Activated naive CD4-positive, alpha-beta T cell treated with anti-CD3 and anti-CD28 coated beads, Interleukin-2, amount 10 ng/mL, durations not matched to agents 7 days and 5 days (primary cell): ENCODE measurements at places on chromosomes 5 and 9.

- DNase-seq: no peak
Measured at GRCh38 chr5:21212026-21212425, 1224.0 kb upstream of the CDH18 start.

- peak; percentile 79 for DNase-seq
Measured at GRCh38 chr5:77143998-77144836, 57.1 kb upstream of the ZBED3 start.

GRCh38 chr5:122981846-122982245, 54.7 kb downstream of the PPIC start:
- DNase-seq: no peak

GRCh38 chr9:36017278-36017677, 19.4 kb upstream of the RECK start:
- no peak for DNase-seq

- DNase-seq: no peak
Measured at GRCh38 chr5:147417135-147417813, 92.6 kb downstream of the DPYSL3 start.

- no peak for DNase-seq
Measured at GRCh38 chr9:86624630-86625029, 270.4 kb upstream of the TUT7 start.

DNA sequence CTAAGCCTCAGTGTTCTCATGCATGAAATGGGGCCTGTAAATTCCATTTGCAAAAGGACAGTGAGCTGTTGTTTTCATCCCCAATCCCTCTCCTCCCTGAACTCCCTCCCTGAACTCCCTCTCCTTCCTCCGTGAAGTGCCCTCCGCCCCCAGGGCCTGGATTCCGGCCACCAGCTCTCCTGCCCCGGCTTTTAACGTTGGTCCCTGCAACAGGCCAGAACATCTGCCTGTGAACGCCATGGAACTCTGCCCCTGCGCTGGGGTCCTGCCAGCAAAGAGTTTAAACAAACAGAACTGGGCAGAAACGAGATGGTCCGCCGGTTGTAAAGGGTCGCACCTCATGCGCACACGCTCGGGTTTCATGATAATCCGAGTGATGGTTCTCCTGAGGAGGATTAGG, 62.4 kb downstream of the SMIM23 start:
- DNase-seq: no peak

GRCh38 chr5:61599370-61600122, 267.5 kb downstream of the ZSWIM6 start:
- no peak for DNase-seq

GRCh38 chr9:138123086-138123485, 245.5 kb downstream of the CACNA1B start:
- no peak for DNase-seq

GRCh38 chr5:96297290-96297689, 135.8 kb downstream of the PCSK1 start:
- DNase-seq: no peak

DNA sequence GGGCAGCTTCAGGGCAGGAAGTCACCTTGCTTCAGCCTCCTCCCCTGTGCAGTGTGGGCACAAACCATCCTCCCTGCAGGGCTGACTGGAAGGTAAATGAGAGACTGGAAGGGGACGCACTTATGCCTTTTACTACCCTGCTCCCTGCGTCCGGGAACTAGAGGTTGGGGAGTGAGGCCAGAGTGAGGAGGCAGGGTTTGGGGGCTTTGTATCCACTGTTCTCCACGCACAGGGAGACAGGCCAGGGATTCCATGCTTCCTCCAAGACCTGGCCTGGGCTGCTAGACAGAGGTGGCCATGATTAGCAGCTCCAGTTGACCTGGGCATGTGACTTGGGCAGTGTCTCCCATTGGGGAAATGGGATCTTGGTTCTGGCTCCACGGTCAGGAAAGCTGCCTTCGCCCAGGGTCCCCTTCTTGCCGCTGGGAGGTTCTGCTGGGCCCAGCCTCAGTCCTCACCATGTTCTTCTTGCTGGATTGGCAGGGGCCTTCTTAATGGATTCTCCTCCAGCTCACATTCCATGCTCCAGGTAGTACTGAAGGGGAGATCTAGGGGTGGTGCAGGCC, 37.0 kb upstream of the PSD2 start:
- DNase-seq: no peak

GRCh38 chr5:93676704-93677103, 64.7 kb downstream of the POU5F2 start:
- DNase-seq: no peak

GRCh38 chr5:58886315-58887207, 303.7 kb downstream of the RAB3C start:
- DNase-seq: peak; percentile 73

DNA sequence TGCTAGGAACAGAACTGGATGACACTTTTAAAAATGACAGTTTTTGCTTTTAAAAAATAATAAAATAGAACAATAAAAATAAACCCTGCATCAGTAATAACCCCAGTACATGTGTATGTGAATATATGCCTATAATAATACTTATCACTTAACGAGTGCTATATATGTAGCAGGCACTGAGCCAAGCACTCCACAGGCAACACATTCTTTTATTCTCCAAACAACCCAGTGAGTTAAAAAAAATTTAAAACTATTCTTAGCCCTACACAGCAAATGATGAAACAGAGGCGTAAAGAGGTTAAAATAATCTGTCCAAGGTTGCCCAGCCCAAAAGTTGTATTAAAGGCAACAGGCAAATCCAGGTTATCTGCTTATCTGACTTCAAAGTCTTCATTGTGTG, 124.5 kb upstream of the SMIM23 start:
- no peak for DNase-seq

DNA sequence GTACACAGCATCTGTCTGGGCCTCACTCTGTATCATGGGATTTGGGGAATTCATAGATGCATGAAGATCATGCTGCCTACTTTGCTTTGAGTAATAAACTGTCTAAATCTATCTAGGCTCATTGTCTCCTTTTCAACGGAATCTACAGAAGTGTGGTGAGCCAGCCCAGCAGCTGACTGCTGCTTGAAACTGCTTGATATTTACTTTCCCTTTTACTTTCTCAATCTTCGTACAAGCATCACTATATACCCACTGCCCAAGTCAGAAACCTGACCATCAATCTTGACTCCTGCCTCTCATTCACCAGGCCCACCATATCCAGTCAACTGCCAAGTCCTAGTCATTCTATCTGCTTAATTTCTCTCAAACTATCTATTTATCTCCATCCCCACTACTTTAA, 142.9 kb downstream of the NR2F1-AS1 start:
- no peak for DNase-seq

- no peak for DNase-seq
Measured at GRCh38 chr9:137620581-137620980, 1.8 kb downstream of the EHMT1 start.

- no peak for DNase-seq
Measured at GRCh38 chr5:10868956-10869355, 107.9 kb upstream of the DAP start.

DNA sequence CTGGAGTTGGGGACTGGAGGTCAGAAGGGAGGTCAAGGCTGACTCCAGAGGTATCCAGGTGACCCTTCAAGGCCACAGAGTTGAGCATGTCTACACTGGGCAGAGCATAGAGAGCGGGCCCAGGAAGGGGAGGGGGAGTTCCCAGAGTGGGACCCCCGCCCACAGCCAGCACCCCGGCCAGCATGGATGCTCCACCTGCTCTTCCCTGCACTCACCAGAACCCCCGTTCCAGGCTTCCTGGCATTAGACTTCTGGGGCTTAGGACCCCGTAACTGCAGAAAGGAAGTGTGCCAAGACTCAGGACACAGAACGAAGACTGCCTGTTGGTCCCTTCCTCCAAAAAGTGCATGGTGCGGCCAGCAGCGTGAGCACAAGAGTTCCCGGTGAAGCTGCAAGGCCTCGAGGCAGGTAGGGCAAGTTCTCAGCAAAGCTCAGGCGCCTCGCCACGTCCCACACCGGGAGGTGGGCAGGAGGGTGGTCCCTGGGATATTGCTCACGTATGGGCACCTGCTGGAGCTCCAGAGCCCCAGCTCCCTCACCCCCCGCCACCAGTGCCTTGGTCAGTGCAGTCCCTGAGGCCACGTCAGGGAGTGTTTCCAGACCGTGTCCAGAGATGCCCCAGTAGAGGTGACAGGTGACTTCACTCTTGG, 13.8 kb downstream of the ABO start:
- no peak for DNase-seq

DNA sequence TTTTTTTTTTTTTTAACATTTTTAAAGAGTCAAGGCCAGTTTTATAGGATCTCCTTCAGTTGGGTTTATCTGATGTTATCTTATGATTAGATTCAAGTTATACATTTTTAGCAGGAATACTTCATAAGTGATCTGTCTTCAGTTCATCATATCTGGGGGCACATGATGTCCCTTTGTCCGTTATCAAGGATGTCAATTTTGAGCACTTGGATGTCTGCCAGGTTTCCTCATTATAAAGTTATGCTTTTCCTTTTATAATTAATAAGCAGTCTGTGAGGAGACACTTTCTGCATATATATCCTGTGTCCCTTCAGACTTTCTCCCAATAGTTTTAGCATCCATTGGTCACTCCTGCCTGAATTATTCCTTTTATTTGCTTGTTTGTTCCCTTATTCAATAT, 11.8 kb downstream of the HDHD3 start:
- no peak for DNase-seq

DNA sequence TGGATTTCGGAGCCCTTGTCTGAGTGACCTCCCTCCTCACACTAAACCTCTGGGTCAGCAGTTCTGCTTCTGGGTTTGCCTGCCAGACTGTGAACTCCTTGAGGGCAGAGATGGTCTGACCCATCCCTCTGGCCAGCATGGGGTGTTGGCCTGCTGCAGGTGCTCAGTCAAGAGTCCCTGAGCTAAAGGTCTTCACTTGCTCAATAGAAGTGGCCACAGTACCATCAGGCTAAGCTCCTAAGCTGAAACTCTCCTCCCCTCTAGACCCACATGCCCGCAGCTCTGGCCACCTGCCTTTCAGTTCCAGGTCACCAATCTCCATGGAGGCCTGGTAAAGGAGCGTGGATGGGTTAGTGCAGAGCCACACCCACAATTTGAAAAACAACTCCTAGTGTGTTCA, 316.6 kb downstream of the SPOCK1 start:
- DNase-seq: no peak
